Dermis blood vessel endothelial cell (primary cell): ENCODE measurements at places on chromosomes 5 and 9. TPM values are rescaled to one million over a fixed set of nuclear protein-coding genes. Genes with fewer than 3 reads are reported as not detected.

- no peak for DNase-seq
These were observed 19.2 kb upstream of the PLIN2 start for GRCh38 chr9:19146441-19147024.

DNA sequence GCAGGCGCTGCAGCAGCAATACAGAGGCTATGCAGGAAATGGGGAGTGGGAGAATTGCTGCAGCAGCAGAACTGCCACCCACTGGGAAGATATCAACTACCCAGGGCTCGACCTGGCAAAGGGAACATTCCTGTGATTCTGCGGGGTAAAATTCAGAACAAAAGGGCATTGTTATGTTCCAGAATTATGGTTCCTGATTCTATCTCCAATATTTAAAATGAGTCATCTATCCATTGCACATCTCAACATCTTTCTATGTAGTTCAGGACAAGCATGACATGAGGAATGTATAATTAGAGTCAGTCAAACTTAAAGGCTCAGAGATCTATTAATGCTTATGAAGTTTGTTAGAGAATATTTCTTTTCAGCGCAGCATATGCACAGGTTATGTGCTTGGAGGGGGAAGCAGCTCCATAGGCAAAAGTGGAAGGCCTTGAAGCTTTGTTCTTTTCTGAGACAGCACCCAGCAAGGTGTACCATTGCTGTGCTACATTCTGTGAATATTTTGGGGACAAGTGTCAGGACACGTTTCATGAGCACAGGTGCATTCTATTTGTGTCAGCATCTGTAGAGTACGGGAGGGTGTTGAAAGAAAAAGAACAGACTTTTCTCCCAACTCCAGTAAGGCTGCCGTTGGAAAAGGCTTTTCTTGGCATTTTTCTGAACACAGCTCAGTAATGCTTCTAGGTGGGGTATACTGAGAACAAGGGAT lies 395.6 kb upstream of the MPDZ start:
- no peak for DNase-seq

The RASEF gene
- 0.05 and 0.17 TPM in 2 replicates for total RNA-seq

The PCDHB14 gene
- 0.98 and 1.0 TPM in 2 replicates for total RNA-seq

The CSF1R gene
- not detected in 2 replicates for total RNA-seq
